ENCODE measurements at places on chromosomes 13 and 19. TPM values are rescaled to one million over a fixed set of nuclear protein-coding genes. Genes with fewer than 3 reads are reported as not detected.

DNA sequence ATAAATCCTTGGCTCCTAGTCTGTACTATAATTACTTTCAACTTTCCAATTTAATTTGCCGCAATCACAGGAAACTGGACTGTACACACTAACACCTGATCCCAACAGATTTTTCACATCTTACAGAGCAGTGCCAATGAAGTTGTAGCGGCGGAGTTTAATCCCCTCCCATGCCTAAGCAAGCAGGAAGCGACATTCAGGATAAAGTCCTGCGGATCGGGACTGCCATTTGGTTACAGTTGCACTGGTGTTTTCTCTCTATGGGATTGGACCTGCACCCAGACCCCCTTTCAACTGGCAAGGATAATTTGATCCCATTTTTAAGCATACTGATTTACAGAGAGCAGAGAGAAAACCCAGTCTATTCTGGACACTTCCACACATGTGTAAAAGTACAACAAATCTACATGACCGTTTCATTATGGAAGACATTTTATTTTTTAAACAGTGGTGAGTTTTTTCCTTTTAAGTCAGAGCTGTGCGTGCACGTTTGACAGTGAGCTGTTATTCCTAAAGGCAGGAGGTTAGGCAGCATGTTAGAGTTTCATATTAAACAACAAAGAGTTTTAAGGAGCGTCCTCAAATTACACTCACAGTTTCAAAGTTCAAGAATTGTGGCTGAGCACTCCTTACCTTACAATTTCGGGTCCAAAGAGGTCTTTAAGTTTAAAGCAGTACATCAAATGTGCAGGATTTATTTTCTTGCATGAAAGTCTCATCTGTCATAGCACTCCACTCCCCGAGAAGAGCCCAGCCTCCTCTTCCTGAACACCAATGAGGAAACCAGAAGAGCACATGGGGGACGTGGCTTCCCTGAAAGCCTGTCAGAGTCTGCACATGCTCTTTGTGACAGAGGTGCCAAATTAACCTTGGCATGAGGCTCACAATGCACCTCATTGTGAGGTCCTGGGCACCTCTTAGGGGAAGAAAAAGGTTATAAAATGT is 141.6 kb upstream of the RFC3 start:
- peaks cover 5% of the 10 kb centered on the region for H3K4me1 ChIP-seq
- H3K27me3 ChIP-seq = no peaks in the 10 kb centered on the region
- no peak overlapping the region for H3K27ac ChIP-seq
- peak overlapping the region; percentile 76 for H3K4me3 ChIP-seq

- peaks cover 9% of the 10 kb centered on the region for H3K4me1 ChIP-seq
- DNase-seq = no peak
- H3K4me3 ChIP-seq = no peak overlapping the region
- no peaks in the 10 kb centered on the region for H3K27me3 ChIP-seq
- H3K36me3 ChIP-seq = no peaks in the 10 kb centered on the region
Observed at GRCh38 chr13:30418075-30418716, 4.1 kb upstream of the UBE2L5 start.

DNA sequence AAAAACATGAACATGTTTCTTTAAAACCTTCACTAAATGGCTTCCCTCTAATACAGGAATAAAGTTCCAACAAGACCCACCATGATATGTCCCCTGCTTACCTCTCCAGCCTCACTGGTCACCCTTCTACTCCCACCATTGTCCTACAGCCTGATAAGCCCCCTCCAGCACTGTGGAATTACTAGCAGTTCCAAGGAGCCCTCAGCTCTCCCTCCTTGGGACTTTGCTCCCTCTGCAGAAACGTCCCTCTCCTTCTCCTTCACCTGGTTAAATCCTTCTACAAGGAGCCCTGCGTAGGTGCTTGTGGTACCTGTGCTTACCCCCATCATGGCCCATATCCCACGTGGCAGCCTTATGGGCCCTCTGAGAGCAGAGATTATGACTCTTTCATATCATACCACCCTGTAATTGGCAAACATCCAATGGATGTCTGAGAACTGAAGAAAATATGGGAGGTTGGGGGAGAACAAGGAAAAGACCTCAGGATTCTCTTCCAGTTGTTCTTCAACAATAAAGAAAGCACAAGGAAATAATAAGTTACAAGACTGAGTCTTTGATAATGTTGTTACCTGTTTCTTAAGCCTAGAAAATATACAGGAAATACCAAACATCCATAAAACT is 26.1 kb upstream of the DOCK9 start:
- H3K27ac ChIP-seq = no peak overlapping the region
- no peaks in the 10 kb centered on the region for H3K27me3 ChIP-seq
- H3K4me1 ChIP-seq = peaks cover 18% of the 10 kb centered on the region
- DNase-seq = no peak

DNA sequence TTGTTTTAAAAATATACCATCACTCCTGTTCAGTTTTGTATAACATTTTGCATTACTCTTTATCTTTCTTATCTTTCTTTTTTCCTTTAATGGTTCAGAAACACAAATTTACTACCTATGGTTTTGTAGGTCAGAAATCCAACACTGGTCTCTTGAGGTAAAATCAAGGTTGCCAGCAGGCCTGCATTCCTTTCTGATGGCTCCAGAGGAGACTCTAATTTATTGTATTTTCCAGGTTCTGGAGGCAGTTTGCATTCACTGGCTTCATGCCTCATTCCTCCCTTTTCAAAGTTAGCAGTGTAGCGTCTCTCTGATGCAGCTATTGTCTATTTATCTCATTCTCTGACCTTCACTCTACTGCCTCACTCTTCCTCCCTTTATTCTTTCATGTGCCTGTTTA is 767.4 kb downstream of the SLITRK6 start:
- H3K27ac ChIP-seq = no peak overlapping the region
- no peak for DNase-seq
- no peak overlapping the region for H3K4me3 ChIP-seq
- H3K4me1 ChIP-seq = no peaks in the 10 kb centered on the region
- H3K36me3 ChIP-seq = no peaks in the 10 kb centered on the region

DNA sequence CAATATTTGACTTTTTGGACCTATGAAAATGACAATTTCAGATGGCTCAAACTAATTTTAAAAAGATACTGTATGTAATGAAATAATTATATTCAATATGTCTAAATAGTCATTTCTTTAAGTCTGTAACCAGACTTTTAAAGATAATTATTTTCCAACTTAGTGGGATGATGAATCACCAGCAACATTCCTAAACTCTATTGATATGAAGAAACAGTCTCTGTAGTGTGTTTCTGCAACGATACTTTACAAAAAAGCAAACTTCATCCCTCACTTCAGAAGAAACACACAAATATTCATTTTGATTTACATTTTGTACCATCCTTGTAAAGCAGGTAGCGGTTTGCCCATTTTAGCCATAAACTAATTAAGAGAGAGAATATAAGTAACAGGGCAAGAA is 417.4 kb downstream of the EFNB2 start:
- H3K36me3 ChIP-seq = no peaks in the 10 kb centered on the region
- no peaks in the 10 kb centered on the region for H3K4me1 ChIP-seq
- DNase-seq = no peak
- H3K4me3 ChIP-seq = no peak overlapping the region

Gene GPR12
- total RNA-seq = not detected

DNA sequence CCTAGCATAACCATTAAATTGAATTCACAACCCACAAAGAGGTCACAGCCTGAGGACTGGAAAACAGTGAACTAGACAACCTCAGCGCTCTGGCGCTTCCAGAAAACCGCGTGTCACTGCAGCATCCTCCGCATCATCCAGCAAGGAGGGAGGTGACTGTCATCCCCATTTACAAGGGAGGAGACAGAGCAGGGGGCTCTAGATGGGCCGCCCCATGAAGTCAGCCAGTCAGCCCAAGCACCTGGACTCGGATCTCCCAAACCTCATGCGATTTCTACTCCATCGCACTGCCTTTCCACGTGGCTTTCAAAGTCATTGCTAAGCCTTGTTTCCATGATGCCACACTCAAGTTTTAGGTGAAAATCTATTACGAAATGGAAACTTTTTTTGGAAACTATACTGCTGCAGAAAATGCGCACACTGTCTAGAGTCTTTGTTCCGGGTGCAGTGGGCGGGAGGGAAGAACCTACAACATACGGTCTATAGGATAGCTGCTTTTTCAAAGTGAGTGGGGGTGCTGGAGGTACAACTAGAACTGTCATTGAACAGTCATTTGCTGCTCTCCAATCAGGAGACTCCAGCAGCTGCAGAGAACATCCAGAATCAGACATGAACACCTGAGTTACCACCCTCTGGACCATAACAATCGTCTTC is 2.8 kb downstream of the AP3D1 start:
- peaks cover 48% of the 10 kb centered on the region for H3K4me1 ChIP-seq
- DNase-seq = no peak
- no peak overlapping the region for H3K27ac ChIP-seq

- H3K36me3 ChIP-seq = no peaks in the 10 kb centered on the region
- H3K4me1 ChIP-seq = no peaks in the 10 kb centered on the region
- H3K4me3 ChIP-seq = no peak overlapping the region
- H3K27ac ChIP-seq = no peak overlapping the region
- no peaks in the 10 kb centered on the region for H3K27me3 ChIP-seq
Observed at GRCh38 chr13:30676672-30677071, 58.7 kb upstream of the ALOX5AP start.

DNA sequence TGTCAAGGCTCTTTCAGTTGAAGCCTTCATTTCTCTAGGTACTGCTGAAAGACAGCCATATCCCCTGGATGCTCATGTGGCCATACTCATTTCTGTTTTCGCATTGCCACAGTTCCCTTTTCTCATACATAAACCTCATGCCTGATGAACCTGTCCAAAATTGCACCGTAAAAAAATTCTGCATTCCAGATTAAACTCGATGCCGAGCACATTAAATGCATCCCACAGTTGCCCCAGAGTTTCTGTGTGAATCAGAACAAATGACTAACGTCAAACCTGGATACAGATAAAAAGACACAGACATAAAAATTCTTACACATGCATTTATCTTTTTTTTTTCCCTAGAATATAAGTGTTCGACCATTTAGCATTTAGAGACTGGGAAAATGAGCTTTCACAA is 288.2 kb downstream of the COG6 start:
- H3K4me3 ChIP-seq = no peak overlapping the region
- no peak for DNase-seq
- no peak overlapping the region for H3K27ac ChIP-seq

GRCh38 chr13:43159026-43159461 is 135.7 kb downstream of the DNAJC15 start:
- H3K4me1 ChIP-seq = no peaks in the 10 kb centered on the region
- no peaks in the 10 kb centered on the region for H3K27me3 ChIP-seq
- no peak overlapping the region for H3K27ac ChIP-seq
- H3K36me3 ChIP-seq = no peaks in the 10 kb centered on the region
- DNase-seq = no peak

Gene NTN5
- 0.75 TPM for total RNA-seq

DNA sequence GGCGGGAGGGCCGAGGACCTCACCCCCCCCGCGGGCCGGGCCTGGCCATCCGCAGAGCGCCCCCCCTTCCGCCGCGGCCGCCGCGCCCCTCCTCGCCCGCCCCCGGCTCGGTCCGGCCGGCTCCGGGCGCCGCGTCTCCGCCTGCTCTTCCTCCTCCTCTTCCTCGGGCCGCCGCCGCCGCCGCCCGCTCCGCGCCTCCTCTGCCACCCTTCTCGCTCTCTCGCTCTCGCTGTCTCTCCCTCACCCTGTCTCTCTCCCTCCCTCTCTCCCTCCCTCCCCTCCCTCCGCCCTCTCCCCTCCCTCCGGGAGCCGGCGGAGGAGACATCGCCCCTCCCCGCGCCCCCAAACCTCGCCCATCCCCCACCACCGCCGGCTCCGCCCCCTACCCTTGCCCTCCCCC is at the start of gene SHANK1:
Gene SHANK1 (minus strand): TSS at position 237 of the 400 bp plus-strand sequence. CDS start 2,883 bp downstream, outside the sequence.
- H3K27me3 ChIP-seq = no peaks in the 10 kb centered on the region
- no peak for DNase-seq
- peak within 1 kb of the TSS; percentile 57 for H3K4me3 ChIP-seq
- no peaks in the 10 kb centered on the region for H3K36me3 ChIP-seq

DNA sequence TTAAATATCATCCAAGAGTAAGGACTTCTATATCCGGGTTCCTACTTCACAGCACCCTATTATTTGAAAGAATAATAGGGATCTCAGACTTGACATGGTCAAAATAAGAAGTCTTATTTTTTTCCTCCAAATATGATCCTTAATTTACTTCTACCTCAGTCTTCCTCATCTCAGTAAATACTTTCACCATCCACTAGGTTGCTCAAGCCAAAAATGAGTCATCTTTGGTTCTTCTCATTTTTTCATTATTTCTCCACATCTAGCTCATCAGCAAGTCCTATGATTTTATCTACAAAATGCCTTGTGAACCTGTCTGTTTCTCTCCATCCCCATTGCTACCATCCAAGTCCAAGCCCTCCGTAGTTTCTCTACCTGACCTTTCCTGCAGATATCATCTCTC is 121.9 kb upstream of the GJB6 start:
- H3K4me3 ChIP-seq = no peak overlapping the region
- no peak for DNase-seq
- no peak overlapping the region for H3K27ac ChIP-seq

Gene ZNF540
- 3.0 TPM for total RNA-seq

DNA sequence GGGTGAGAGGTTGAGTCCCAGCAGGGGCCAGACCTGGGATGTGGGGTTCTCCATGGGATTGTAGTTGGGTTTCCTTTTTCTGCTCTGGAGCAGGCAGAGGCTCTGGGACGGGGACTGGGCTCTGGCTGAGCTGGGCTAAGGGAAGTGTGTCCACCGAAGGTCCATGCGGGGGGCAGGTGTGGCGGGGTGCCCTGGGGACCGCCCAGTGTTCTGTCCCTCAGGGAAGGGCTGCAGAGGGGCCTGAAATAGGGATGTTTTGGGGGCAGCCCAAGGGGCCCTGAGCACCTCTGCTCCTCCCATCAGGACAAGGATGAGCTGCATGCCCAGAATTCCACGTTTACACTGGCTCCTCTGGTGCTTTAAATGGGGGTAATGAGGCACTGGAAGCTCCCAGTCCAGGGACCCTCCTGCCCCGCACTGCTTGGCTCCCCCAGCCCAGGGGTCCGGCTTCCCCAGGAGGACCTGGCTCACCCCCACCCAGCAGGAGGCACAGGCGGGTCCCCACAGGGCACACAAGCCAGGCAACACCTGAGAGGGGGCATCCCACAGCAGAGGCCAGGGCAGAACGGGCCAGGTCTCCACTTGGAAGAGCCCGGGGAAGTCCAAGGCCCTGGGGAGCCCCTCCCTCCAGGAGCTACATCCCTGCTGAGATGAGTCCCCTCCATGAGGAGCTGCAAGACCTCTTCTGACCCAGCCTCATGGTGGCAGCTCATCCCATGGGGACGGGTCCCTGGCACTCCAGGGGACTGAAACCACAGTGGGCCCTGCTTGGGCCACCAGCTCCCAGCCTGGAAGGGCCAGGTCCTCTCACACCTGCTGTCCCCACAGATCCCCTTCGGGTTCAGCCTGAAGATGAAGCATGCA is 14.7 kb upstream of the ZNF14 start:
- DNase-seq = no peak
- H3K36me3 ChIP-seq = no peaks in the 10 kb centered on the region
- no peak overlapping the region for H3K27ac ChIP-seq
- no peak overlapping the region for H3K4me3 ChIP-seq
- no peaks in the 10 kb centered on the region for H3K27me3 ChIP-seq

Gene CAPNS1
- total RNA-seq = 184 TPM

DNA sequence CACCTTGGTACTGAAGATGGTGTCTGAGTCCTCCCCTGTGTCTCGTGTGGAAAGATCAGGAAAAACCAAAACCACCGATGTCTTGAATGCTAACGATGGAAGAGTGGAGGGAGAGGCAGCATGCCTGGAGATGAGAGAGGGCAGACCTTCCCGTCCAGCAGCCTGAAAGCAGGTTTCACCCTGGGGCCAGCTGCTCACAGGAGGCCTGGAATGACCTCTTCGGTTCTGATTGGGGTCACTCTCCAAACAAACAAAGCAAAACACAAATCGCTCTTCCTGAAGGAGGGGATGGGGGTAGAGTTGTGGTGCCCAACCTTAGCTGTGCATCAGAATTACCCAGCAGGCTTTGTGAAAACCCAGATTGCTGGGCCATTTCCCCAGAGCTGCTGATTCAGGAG is 142.3 kb upstream of the SOX1 start:
- no peaks in the 10 kb centered on the region for H3K27me3 ChIP-seq
- H3K36me3 ChIP-seq = no peaks in the 10 kb centered on the region
- H3K27ac ChIP-seq = no peak overlapping the region

Gene SLC7A10
- total RNA-seq = 0.41 TPM

Data from adrenal gland (tissue), 19 donors.